HL-60 (cell line): ENCODE measurements at places on chromosomes 1 and 21.

- DNase-seq = no peak
These were observed 79.7 kb downstream of the RGS2 start for GRCh38 chr1:192888574-192888973.

DNA sequence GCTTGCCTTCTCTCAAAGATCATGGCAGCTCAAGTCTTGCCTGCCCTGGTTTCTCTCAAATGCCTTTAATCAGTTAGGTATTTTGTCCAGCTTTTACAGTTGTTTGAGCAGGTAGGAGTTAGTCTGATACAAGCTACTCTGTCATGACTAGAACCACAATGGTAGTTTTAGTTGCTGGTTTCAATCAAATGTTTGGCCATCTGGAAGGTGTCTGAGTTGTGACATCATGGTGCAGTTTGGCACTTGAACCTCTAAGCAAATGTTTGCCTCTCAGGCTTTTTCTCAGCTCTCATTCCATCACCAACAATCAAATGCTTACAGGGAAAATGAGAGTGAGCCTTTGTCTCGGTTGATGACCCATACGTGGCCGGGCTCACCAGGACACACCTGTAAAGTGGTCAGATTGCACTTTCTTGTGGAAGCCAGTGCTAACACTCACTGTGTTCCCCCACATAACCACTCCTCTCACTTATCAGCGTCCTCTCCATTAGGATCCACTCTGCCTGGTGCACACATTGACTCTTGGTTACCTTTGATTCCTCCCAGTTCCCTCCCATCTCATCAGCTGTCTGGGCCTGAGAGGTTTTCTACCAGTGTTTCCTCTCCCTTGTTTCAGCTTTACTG is 67.5 kb downstream of the CCDC185 start:
- no peak for DNase-seq

DNA sequence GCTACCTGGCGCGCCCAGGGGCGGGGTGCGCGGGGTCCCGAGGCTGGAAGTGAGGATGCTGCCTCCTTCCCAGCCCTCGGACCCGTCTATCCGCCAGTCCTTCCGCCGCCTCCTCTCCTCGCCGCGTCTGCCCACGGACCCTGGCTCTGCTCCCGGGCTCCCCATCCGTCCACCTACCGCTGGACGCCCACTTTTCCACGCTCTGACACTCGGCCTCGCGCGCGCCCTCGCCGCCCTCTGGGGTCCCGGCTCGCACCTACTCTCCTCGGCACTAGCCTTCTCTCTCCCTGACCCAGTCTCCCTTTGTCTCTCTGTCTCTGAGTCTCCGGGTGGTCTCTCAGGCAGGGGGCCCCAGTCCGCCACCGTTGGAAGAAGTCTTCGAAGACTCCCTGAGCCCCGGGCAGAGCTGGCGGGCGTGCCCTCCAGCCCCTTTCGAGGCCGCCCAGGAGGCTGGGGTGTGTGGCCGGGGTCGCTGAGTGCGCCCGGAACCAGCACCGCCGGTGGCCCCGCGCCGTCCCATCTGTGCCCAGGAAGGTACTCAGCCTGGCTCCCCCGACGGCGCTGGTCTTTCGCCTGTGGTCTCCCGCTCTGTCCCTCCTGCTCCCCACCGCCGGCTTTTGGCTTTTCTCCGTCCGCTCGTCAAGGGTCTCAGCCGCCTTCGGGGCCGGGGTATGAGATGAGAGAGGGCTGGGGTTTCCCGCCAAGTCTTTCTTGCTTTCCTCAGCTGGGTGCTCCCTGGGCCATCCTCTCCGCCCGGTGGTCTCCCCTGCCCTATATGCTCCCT is 610 bp downstream of the DRAXIN start:
- no peak for DNase-seq

DNA sequence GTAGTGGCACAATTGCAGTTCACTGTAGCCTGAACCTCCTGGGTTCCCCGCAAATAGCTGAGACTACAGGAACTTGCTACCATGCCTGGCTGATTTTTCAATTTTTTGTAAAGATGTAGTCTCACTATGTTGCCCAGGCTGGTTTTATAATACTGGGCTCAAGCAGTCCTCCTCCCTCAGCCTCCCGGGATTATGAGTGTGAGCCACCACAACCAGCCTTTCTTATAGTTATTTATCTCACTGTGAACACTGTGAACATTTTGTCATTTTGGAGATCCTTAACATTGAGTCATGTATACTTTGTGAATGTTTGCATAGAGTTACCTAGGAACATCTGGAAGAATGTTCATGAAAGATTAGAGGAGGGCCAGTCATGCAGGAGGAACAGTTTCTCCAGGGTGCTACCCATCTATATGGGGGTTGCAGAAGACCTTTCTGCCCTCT is 127.1 kb upstream of the CACYBP start:
- DNase-seq = no peak

DNA sequence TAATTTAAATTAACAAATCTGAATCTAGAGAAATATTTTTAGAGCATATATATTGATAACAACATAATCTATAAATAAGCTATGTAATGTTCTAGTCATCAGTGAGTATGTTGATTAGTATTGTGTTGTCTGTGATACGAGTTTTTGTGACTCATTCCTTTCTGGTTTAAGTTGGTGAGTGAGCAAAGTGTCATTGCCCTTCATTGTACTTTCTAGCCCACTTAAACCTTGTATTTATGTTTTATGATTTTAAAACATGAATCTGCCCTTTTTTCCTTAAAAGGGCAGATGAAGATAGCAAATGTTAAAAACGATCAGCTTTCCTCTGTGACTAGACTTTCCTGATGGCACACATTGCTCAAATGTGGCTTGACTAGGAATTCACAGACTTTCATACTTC is 38.5 kb downstream of the MACO1 start:
- DNase-seq = no peak

- no peak for DNase-seq
These were observed 14.8 kb upstream of the ETS2 start for GRCh38 chr21:38790961-38791360.

GRCh38 chr1:211975152-211975941 is 60.0 kb downstream of the INTS7 start:
- no peak for DNase-seq

DNA sequence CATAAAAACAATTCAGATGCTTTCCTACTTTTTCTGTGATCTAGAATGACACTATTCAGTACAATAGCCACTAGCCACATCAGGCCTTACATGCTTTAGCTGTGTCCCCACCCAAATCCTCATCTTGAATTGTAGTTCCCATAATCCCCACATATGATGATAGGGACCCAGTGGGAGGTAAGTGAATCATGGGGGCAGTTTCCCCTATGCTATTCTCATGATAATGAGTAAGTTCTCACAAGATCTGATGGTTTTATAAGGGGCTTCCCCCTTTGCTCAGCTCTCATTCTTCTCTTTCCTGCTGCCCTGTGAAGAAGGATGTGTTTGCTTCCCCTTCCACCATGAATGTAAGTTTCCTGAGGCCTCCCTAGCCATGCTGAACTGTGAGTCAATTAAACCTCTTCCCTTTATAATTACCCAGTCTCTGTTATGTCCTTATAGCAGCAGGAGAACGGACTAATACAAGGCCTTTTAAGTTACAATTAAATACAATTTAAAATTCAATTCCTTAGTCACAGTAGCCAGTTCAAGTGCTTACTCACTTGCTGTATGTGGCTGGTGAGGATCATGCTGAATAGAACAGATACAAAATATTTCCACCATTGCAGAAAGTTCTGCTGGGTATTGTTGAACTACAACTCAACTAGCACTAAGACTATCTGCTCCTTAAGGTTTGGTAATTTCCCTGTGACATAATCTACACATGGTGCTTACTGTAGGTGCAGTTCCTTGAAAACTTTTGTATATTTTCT is 106.7 kb downstream of the SCMH1 start:
- no peak for DNase-seq

DNA sequence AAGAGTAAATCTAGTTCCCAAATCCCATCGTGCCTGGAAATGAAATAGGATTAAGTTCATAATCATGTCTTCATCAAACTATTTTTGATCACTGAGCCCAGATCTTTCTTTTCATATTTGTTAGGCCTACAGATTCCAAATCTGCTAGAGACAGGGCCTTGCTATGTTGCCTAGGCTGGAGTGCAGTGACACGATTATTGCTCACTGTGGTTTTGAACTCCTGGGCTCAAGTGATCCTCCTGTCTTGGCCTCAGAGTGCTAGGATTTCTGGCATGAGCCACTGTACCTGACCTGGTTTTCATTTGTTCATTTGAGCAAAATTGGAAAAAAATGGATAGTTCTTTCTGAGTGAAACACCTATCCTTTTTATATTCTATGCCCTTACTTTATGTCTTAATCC is 28.0 kb upstream of the DIPK1A start:
- DNase-seq = no peak

DNA sequence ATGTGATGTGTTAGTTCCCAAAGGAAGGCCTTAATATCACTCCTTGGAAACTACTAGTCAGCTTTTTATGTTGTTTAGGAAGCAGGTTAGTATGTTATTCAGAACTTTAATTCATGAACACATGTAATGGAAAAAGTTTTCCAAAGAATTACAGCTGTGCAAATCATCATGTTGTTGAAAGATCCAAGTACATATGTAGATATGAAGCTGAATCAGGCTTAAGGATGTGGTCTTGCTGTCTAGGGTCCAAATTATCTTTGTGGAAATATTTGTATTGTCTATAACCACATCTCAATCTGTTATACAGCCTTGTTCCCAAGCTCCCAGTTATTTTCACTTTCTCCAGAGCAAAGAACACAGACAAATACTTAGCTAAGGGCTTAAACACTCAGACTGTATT is 231.6 kb downstream of the TPR start:
- DNase-seq = no peak

- no peak for DNase-seq
These were observed 11.3 kb upstream of the PDZK1IP1 start for GRCh38 chr1:47201179-47201578.

DNA sequence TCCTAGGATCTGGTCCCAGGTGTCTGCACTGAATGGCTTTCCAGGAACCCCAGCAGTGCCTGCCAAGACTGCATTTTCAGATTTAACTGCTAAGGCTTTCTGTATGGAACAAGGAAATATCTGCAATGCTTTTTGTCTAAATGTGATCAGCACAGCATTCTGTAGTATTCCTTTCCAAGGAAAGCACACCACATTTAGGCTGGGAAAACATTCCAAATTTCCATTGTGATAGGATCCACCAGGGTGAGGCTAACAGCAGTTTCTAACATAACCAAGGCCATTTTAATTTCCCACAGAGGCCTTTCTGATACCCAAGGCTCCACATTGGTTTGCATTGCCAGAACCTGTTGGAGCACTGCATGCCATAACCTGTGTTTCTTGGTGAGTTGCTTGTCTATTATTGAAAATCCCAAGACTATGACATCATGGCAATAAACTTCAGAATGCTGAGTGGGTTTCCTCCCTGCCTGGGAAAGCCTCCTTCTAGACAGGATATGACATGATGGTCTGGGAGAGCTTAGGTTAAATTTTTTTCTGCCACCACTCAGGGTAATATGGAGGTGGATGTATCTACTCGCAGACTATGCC is 23.3 kb upstream of the PTGFRN start:
- no peak for DNase-seq

DNA sequence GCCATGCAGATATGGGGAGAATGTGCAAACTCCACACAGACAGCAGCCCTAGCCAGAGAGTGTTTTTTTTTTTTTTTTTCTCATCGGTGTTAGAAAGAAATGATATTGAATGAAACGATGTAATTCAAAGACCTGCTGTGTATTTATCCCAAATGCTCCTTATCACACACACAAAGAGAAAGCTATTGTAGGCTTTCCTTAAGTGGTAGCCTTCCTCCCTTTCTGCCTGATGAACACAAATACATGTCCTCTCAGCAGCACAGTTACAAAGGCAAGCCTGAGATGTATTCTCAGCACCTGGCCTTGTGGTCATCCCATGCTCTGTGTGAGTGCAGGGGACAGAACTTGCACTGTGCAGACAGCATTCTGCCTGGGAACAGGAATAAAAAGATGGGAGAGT is 93.8 kb downstream of the PLPPR5 start:
- DNase-seq = no peak

GRCh38 chr1:39130325-39130724 is 74.2 kb upstream of the MACF1 start:
- DNase-seq = no peak

GRCh38 chr1:78672428-78672827 is 22.8 kb downstream of the IFI44 start:
- no peak for DNase-seq

GRCh38 chr1:213484333-213484732 is 433.3 kb downstream of the RPS6KC1 start:
- no peak for DNase-seq

- no peak for DNase-seq
These were observed 139.1 kb downstream of the PEX14 start for GRCh38 chr1:10613861-10614260.

DNA sequence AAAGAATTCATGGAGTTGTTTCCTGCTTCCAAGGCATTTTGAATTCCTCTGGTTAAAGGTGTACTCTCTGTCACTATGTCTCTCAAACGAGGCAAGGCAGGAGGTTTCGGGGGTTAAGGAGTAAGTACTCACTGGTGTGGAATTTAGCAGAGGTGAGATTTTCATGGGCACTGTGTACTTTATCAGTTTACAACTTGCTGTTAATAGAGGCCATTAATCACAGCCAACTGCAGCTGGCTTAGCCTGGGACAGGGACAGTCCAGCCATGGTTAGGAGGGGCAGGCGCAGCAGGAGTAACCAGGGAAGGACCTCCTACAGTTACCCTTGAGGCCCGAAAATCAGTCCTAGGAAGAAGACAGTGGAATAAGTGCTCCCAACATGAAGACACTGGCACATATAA is 18.1 kb upstream of the TMEM9 start:
- DNase-seq = no peak

GRCh38 chr1:36091141-36091540 is 2.4 kb downstream of the ADPRS start:
- no peak for DNase-seq

- DNase-seq = no peak
These were observed 48.9 kb downstream of the NME7 start for GRCh38 chr1:169318536-169319244.

GRCh38 chr1:181149326-181150125 is 61.0 kb downstream of the IER5 start:
- DNase-seq = no peak

GRCh38 chr1:42456010-42456753 is at the start of the genes PPCS and ZMYND12:
Gene PPCS, plus strand, starts transcription at chr1:42456543. Its CDS starts 23 bp downstream, at chr1:42456566.
Gene ZMYND12, minus strand, starts transcription at chr1:42456022. Its CDS starts 25 bp downstream, at chr1:42455997.
- peak; percentile 83 for DNase-seq

DNA sequence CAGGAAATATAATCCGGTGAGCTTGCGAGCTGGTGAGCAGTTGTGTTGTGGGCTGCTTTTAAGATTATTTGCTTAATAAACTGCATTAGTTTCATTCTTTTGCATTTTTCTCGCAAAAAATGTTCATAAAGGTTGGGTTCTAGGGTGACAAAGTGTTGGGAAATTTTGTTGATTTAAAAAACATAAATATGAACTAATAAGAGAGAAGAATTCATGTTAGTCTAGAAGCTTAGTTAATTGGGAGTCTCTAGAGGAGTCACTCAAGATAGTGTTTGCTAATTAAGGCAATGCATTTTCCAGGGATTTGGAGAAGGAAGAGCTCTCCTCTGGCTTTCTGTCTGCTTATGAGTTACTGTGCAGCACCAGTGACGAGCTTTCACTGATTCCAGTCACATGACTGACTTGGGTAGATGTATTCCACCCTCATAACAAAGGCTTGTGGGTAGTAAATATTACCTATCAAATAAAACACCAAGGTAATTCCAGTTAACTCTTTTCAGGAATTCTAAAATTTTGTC is 417.0 kb downstream of the PTBP2 start:
- DNase-seq = no peak

- peak; percentile 60 for DNase-seq
These were observed 9.8 kb upstream of the PHACTR4 start for GRCh38 chr1:28359592-28360239.
